ENCODE measurements at places on chromosomes 13 and 19. TPM values are rescaled to one million over a fixed set of nuclear protein-coding genes. Genes with fewer than 3 reads are reported as not detected.
A peak's percentile ranks its signal among the peaks of the same experiment; 100 is the strongest.

- H3K36me3 ChIP-seq, result peaks cover 3% of the 10 kb centered on the region
- peak overlapping the region; percentile 28 for H3K27ac ChIP-seq
- peaks cover 5% of the 10 kb centered on the region for H3K4me1 ChIP-seq
- no peak overlapping the region for H3K4me3 ChIP-seq
- no peaks in the 10 kb centered on the region for H3K27me3 ChIP-seq
Observed at GRCh38 chr19:8252922-8253589, 43.9 kb downstream of the CERS4 start.

GRCh38 chr13:21069561-21070004 is 8.2 kb upstream of the LATS2 start:
- H3K27me3 ChIP-seq, result no peaks in the 10 kb centered on the region
- no peak for DNase-seq
- H3K36me3 ChIP-seq, result no peaks in the 10 kb centered on the region
- H3K27ac ChIP-seq, result no peak overlapping the region
- H3K4me1 ChIP-seq, result peaks cover 2% of the 10 kb centered on the region

GRCh38 chr19:44532819-44533218 is 3.3 kb upstream of the CEACAM20 start:
- H3K4me1 ChIP-seq, result no peaks in the 10 kb centered on the region
- H3K27ac ChIP-seq, result no peak overlapping the region
- peaks cover 10% of the 10 kb centered on the region for H3K27me3 ChIP-seq

DNA sequence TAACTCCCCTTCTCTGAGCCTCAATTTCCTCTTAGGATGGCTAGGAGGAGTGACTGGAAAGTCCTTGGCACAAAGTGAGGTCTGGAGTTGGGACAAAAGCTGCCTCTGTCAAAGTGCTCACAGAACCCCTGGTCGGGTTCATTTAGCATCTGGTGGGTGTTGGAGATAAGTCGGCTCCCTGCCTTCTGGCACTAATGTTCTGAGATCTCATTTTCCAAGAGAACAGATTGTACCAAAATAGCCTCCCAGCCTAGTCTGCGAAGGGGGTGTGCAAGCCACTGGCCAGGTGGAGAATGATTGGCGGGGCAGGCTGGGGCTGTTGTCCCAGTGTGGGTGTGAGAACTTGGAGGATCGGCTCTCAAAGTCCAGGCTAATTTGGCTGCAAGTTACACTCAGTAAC is 20.7 kb upstream of the NWD1 start:
- H3K27ac ChIP-seq, result no peak overlapping the region
- H3K27me3 ChIP-seq, result no peaks in the 10 kb centered on the region
- no peak overlapping the region for H3K4me3 ChIP-seq
- H3K4me1 ChIP-seq, result no peaks in the 10 kb centered on the region
- no peaks in the 10 kb centered on the region for H3K36me3 ChIP-seq
- DNase-seq, result no peak

DNA sequence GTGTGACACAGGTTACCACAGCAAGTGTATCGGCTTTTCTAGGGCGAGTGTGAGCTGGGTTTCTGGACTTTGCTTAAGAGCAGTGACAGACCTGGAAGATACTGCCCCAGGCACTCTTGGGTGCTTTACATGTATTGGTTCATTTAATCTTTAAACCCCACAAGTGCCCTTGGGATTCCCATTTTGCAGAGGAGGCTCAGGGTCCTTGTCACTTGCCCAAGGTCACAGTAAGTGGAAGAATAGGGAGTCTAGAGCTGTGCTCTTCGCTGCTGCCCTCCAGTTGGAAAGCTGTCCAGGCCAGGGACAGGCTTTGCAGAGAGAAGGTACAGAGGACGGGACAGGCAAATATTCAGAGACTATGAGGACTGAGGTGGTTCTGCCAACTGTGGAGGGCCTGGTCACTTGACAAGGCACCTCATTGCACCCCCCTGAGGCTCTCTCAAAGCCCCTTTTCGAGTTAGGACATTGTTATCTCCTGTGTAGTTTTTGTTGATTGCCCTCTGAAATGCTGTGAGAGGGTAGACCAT is 42.4 kb downstream of the BBC3 start:
- DNase-seq, result no peak
- peaks cover 27% of the 10 kb centered on the region for H3K36me3 ChIP-seq
- H3K27ac ChIP-seq, result no peak overlapping the region
- peaks cover 3% of the 10 kb centered on the region for H3K4me1 ChIP-seq
- no peaks in the 10 kb centered on the region for H3K27me3 ChIP-seq
- H3K4me3 ChIP-seq, result no peak overlapping the region

- no peaks in the 10 kb centered on the region for H3K36me3 ChIP-seq
- no peak for DNase-seq
- H3K4me3 ChIP-seq, result no peak overlapping the region
- H3K27me3 ChIP-seq, result no peaks in the 10 kb centered on the region
- H3K27ac ChIP-seq, result no peak overlapping the region
Observed at GRCh38 chr13:78816592-78816991, 157.6 kb upstream of the OBI1 start.

GRCh38 chr13:29379281-29379680 is 216.2 kb downstream of the SLC7A1 start:
- no peaks in the 10 kb centered on the region for H3K36me3 ChIP-seq
- no peak for DNase-seq
- H3K4me3 ChIP-seq, result no peak overlapping the region
- no peak overlapping the region for H3K27ac ChIP-seq

DMKN gene
- total RNA-seq, result 1.8 TPM

COG3 gene
- total RNA-seq, result 41.5 TPM

DPF1 gene
- total RNA-seq, result not detected

PTPRH gene
- not detected for total RNA-seq

EML2 gene
- 102 TPM for total RNA-seq

CHERP gene
- total RNA-seq, result 98.9 TPM

PLK5 gene
- not detected for total RNA-seq

SIGLEC8 gene
- not detected for total RNA-seq

Measured in B cell (primary cell).